NCI-H774 (cell line): ENCODE measurements at places on chromosomes 13 and 19.

DNA sequence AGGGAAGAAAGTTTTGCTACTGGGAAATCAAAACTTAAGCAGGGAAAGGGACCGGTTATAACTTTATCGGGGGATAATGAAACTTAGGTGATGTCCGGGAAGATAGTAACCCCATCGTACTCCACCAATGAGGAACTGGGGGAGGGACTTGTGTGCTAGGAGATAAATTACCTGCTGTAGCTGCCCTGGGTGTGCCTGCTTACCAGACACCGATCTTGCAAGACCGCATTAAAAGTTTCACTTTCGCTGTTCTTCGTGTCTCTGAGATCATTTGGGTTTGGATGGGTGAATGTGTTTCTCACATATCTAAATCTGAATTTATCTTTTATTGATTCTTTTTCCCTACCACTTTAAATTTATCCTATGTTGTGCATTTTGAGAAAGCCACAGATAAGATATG is 381.4 kb downstream of the SLITRK6 start:
- no peak for DNase-seq

DNA sequence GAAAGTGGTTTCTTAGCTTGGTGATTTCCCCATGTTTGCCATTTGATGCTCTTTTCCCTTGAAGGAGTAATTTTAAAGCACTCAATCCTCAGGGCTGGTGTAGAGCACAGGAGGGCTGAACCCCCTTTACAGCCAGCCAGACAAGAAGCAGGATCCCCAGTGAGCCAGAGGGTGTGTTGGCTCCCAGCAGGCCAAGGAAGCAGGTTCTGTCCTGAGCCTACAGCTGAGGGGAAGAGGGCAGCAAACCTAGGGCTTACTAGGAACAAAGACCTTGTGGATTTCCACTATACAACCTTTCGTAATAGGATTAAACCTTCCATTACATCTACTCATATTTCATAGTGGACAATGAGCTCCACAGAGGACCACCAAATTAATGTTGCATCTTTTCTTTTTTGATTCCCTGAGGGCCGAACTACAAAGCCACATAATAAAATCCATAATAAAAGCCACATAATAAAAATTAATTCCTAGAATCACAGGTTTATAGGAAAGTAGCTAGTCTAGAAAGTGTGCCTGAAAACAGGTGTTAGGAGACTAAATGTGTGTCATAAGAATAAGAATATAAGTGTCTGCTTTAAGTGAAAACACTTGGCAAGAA is 300.2 kb downstream of the DCLK1 start:
- no peak for DNase-seq

DNA sequence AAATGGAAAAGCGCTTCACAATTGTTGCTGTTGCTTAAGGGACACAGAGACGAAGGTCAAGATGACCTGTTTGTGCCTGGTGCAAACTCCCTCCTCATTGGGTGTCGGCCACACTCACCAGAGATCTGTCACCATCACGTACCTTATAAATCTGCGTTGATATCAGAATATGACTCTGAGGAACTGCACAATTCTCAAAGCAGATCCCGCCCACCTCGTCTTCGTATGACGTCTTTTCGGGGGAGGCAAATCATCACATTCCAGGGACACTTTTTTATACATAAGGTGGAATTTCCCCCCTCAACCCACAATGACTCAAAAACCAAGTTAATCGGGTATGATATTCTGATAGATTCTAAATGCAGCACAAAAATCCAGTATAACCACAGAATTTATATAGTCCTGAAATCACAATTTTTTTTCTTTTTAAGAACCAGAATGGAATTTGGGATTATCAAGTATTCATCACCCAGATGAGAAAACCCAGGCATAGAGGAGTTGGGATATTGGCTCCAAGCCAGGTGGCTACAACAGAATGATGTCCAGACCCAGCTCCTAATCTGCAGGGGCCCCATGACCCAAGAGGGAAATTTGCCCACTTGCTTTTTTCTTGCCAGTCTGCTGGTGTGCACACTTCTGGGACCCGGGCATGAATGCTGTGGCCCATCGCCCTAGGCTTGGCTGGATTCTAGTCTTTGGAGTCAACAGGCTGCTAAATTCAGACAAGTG is 50.6 kb upstream of the MTIF3 start:
- DNase-seq, result no peak

DNA sequence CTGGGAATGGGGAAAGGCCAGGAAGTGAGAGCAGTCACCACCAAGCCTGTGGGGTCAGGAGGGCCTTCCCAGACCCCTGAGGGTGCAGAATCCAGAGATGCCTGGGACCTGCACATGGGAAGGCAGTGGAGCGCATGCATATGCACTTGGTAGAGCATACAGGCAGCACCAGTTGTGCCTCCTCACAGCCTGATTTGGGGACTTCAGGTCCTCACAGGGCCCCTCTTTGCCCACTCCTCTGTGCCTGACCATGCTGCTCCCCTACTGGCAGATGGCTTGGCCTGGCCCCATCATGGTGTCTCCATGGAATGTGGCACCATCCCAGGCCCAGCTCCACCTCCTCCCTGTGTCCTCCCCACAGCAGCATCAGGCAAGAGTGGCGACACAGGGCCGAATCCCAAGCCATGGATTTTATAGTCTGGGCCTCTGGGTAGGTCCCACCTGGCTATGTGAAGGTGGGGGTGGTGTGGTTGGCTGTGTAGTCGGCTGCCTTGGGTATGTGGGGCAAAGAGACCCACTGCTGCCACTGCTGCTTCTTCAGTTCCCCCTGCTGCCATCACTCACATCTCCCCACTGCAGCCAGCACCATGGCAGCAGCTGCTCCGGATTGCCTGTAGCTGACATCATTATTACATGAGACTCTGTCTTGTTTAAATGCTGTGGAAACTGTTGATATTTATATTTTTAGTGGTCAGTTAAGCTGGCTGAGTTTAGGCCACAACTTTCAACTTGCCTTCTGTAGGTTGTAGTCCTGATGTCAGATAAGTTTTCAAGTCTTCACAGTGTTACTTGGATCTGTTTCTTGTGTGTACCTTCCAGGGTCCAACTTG is 247.0 kb downstream of the GPC6 start:
- no peak for DNase-seq

GRCh38 chr19:50300814-50301606 is 28.2 kb downstream of the KCNC3 start:
- DNase-seq, result peak; percentile 39

GRCh38 chr19:10797078-10797477 is 38.9 kb downstream of the TMED1 start:
- no peak for DNase-seq
